ENCODE measurements at places on chromosomes 11 and 22. TPM values are rescaled to one million over a fixed set of nuclear protein-coding genes. Genes with fewer than 3 reads are reported as not detected.

- DNase-seq, result no peak
Observed at GRCh38 chr11:126165757-126166156, 45.7 kb downstream of the RPUSD4 start.

GRCh38 chr11:69605737-69606526, 35.0 kb upstream of the CCND1 start:
- no peak for DNase-seq

- DNase-seq, result no peak
Observed at GRCh38 chr11:86418513-86418912, 43.8 kb downstream of the CCDC81 start.

DNA sequence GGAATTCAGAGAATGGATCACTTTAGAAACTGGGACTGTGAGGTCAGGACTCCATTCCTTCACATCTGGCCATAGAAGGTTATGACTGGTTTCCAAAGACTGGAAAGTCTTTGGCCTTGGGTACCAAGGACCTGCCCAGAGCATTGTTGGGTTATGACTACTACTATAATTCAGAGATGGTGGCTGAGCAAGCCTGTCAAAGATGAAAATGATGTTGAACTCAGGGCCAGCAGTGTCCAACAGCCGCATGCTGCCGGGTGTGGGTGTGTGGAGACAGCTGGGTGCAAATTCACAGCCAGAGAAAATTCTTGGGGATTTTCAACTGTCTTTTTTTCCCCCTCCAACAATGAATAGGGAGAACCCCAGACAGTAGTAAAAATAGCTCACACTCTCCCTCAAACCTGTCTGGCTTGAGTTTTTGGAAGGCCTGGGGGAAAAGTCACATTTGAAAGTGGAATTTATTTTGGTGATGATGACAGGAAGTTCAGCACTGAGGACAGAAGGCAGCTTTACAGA, 166.8 kb upstream of the NCAM1 start:
- no peak for DNase-seq

GRCh38 chr11:102994105-102994504, 38.6 kb upstream of the MMP13 start:
- no peak for DNase-seq

- DNase-seq, result no peak
Observed at GRCh38 chr22:25672289-25673084, 69.5 kb upstream of the MYO18B start.

DNA sequence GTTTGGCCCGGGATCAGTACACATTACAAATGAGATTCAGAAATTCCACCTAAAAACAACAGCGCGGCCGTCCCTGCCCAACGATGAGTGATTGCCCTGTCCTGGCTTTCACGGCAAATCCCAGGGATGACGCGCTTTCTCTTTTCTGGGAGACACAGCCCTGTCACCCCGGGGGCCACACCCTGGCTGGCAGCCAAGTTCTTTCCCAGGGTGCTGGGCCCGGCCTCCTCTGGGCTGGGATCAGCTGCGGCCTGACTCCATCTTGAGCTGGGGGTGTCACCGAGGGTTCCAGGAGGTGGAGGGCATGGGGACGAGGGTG, 82.7 kb downstream of the FBLN1 start:
- DNase-seq, result no peak

- DNase-seq, result no peak
Observed at GRCh38 chr11:126738295-126739031, 262.1 kb downstream of the KIRREL3 start.

- no peak for DNase-seq
Observed at GRCh38 chr22:36399472-36399778, 11.7 kb upstream of the MYH9 start.

DNA sequence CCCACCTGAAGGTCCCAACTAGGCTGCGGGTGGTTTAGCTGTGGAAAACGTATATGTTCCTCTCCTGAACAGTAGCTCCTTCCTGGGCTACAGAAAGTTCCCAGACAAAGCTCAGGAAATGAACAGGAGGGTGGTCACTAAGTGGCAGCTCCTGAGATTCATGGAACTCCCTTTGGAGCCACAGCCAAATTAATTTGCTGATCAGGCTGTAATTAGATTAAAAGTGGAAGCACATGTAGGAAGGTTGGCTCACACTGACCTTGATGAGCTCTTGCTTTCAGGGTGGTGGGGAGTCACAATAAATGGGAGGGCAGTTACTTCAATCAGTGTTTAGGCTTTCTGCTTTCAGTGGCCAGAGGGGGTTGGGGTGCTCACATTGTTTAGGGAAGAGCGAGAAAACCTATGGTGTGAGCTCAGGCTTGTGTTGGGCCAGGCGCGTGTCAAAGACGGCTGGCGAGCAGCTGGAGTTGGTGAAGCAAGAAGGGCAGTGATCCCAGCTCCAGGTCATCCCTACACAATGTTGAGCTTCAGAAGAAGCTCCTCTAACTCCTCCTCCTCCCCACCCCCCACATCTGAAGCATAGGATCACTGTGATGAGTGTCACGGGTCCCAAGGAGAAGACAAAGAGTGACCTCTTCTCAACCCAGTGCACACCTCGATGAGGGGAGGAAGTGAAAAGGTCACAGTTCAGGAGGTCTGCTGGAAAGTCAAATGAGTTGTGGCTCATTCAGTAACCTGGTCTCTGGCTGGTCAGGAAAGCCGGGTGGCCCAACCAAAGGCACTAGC, 42.5 kb downstream of the CLPB start:
- no peak for DNase-seq

GRCh38 chr11:88827018-88827676, 238.6 kb downstream of the GRM5 start:
- DNase-seq, result no peak

GRCh38 chr11:33552756-33553155, 147.9 kb downstream of the C11orf91 start:
- DNase-seq, result no peak

DNA sequence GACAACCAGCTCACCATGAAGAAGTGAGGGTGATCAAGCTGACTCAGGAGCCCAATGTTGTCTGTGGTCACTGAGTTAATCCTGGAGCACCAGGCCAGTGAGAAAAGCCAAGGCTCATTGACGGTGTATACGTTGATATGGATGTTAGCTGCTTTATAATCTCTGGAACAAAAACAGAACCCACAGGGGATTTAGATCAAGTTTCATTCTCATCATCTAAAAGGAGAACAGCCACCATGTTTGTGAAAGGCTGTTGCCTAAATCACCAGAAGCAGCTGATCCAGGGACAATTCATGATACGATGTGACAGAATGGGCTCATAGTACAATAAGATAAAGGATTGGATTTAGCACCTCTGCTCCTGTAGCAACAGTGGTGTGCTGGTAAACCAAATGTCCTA, 68.5 kb downstream of the GDPD4 start:
- DNase-seq, result no peak

DNA sequence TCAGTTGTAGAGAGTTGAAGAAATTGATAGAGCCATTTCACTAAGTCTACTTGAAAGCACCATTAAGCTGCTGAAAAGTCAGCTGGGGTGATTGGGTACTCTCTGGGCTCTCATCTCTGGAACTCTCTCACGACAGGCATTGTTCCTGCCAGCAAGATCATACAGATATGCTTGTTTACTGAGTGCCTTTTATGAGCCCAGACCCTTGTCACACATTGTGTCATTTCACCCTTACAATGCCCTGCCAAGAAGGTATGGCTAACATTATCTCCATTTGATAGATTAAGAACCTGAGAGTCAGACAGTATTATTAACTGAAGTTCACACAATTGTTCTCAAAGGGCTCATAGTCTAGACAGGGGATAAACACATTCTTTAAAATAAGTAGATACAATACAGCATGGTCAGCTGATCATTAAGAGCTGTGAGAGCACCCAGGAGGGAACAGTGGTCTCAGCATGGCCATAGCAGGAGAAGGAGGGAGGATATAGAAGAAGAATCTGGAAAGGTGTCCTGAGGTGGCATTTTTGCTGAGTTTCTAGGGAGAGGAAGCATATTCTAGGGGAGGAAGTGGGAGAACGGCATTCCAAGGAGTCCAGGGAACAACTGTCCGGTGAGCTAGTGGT, 580.5 kb downstream of the INSC start:
- DNase-seq, result no peak

DNA sequence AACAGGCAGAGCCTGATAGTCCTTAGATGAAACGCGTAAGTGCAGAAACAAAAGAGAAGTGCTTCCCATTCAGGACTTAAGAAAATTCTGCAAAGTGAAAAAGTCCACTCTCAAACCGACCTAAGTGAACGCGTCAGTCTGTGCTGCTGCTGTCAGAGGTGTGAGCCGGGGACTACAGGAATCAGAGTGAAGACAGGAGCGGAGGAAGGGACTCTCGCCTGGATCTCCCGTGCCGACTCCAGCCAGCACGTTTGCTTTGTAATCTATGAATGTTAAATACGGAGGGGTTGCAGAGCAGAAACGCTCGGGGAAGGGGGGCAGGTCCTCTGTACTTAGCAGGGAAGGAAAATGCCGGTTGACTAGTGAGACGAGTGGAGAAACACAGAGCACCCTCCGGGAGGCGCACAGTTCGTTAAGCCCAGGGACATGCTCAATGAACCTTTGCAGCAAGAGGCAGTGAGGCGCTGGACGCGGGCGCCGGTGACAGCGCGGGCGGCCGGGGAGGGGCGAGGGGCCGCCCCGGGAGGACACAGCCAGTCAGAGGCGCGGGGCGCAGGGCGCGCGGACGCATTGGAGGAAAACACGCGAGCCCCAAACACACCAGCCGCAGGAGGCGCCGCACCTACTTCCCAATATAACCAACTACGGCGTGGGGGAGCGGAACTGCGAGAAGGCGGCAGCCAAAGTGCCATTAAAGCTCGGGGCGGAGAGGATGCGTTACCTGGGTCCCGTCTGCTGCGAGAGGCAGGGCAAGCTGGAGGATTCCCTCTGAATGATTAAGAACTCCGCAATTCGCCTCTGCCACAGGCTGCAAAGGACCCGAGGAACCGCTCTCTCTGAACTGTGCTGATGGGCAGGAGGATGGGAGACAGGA, at the start of gene CNTN5:
Gene CNTN5 (plus strand): TSS at position 598 of the 874 bp plus-strand sequence.
- peak; percentile 58 for DNase-seq

GRCh38 chr11:120682866-120683265, 171.3 kb downstream of the GRIK4 start:
- DNase-seq, result no peak

DNA sequence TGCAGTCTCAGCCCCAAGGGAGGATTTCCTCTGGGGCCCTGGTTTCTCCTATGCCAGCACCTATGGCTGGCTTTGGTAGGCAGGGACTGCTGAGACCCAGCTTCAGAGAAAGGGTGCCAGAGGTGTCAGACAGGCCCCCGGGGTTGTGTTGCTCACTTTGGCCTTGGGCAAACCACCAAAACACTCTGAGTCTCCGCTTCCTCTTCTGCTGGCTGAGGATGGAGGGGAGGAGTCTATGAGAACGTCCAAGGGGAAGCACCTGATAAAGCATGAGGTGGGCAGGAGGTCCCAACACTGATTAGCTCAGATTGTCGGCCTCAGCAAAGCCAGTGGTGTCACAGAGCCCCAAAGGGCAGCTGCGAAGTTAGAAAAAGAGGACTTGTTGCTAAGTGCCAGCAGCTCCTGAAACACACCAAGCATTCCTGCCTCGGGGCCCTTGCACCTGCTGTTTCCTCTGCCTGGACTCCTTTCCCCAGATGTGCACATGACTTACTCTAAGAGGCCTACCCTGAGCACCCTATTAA, 10.5 kb downstream of the SMTNL1 start:
- no peak for DNase-seq

DNA sequence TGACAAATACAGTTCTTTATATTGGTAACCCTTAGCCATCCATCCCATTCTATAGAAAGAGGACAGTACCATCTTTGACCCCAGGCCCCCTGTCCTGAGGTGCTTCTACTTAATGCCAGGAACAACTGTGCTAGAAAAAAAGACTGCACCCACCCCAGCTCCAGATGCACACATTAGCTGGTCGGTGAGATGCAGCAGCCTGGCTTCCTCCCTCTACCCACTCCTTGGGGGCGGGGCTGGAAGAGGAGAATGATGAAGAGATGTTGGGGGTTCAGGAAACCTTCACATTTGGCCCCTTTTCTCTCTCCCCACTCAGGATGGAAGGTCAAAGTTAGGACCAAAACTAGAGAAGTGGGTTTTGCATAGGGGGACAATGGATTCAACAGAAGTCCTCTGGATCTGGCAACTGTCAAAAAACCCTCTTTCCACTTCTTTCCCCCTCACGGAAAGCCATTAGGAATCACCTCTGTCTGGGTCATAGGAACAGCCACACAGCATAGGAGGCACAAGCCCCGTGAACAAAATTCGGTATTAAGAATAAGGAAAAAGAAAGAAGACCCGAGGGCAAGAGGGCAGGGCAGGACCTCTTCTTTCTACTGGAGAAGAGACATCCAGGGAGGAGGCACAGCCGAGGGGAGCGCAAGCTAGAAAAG, 755 bp downstream of the NRIP3 start:
- DNase-seq, result no peak

GRCh38 chr22:24247564-24248344, 2.9 kb upstream of the GGT5 start:
- no peak for DNase-seq

DNA sequence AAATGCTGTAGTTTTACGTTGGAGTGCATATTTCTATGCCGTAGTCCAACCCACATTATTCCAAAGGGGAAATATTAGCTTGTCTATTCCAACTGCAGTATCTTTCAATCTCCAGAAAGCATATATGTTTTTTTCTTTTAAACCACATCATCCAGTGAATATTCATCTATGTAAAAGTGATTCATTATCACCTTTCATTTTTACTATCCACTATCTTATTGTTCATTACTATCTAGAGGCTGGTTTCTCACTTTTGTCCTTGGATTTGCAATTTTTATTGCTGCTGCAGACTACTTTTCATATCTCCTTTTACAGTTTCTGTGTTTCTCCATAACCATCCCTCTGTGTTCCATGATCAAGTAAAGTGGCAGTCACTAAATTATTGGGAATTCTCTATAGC, 1097.2 kb upstream of the TENM4 start:
- DNase-seq, result no peak

CECR2 gene
- 11.9 TPM for polyA plus RNA-seq

OOSP3 gene
- 0.20 TPM for polyA plus RNA-seq

CNTF gene
- 0.97 TPM for polyA plus RNA-seq

DDTL gene
- 6.3 TPM for polyA plus RNA-seq

FOSL1 gene
- 0.17 TPM for polyA plus RNA-seq

PLEKHA7 gene
- polyA plus RNA-seq, result 48.6 TPM

NLRP6 gene
- polyA plus RNA-seq, result 0.80 TPM

GTF2H1 gene
- polyA plus RNA-seq, result 58.9 TPM

KRTAP5-1 gene
- not detected for polyA plus RNA-seq

OR51B2 gene
- not detected for polyA plus RNA-seq

RAB3IL1 gene
- polyA plus RNA-seq, result 23.6 TPM

ROBO4 gene
- 23.1 TPM for polyA plus RNA-seq

All from right renal pelvis (tissue), 4 donors.